Activated naive CD4-positive, alpha-beta T cell treated with anti-CD3 and anti-CD28 coated beads for 36 hours (primary cell): ENCODE measurements at places on chromosomes 1 and 21. TPM values are rescaled to one million over a fixed set of nuclear protein-coding genes. Genes with fewer than 3 reads are reported as not detected.

GRCh38 chr1:201214886-201215285 lies 24.3 kb downstream of the IGFN1 start:
- DNase-seq = no peak

DNA sequence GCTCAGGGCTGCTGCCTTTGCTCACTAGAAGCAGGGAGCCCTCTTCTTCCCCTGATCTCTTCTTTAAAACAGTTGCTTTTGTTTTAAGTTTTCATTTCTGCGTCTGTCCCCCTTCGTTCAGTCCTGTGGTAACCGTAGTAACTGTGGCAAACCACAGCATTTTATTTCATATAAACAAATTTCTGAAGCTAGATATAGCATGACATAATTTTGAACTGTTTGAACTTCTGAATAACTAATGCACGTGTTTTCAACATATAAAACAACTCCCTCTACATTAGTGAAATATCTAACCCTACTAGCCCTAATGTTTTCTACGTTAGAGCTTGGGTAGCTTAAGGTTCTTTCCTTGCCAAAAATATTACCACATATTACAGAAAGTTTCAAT lies 104.6 kb downstream of the DISP1 start:
- DNase-seq = no peak

DNA sequence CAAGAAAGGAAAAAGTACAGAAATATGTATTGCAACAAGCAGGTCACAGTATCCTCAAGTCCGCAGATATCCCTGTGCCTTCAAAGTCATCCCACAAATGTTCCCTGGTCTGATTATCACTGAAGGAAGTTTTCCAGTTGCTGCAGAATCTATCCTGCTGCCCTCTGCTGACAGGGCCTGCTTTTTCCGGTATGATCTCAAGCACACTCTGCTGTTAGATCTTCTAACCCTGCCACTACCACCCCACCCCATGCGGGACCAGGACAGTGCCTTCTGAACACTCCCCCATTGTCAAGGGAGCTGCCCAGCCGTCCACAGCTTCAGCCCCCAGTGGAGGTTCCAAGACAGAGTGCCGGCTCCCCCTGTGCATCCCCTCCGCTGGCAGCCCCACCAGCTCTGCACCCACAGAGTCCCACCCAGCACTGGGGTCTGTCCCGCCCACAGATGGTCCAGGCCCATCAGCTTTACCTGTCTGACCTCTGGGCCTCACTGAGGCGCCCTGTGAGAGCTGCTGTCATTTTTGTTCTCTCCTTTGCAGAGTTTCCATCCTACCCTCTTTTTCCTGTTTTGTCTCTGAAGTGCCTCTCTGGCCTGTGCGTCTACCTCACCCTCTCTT lies 27.9 kb downstream of the FAM163A start:
- DNase-seq = no peak

GRCh38 chr21:45901061-45901690 lies 80.4 kb upstream of the COL6A1 start:
- DNase-seq = no peak

DNA sequence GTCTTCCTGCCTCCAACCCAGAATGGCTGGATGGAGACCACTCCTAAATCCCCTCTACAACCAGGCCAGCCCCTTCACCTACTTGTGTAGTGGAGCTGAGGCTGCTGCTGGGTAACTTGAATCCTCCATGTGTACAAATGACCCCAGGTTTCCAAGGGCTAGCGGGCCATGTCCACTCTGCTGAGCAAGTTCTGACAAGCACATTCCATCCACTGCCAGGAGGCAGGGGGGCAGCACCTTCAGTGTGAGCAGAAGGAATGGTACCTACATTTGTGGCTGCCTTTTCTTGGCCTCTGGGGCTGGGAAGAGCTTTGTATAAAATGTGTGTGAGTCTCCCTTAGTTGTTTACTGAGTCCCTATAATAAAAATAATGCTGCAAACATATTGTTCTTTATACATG lies 14.5 kb downstream of the KIAA0040 start:
- DNase-seq = no peak

GRCh38 chr1:4564051-4564450 lies 90.4 kb upstream of the AJAP1 start:
- DNase-seq = no peak

DNA sequence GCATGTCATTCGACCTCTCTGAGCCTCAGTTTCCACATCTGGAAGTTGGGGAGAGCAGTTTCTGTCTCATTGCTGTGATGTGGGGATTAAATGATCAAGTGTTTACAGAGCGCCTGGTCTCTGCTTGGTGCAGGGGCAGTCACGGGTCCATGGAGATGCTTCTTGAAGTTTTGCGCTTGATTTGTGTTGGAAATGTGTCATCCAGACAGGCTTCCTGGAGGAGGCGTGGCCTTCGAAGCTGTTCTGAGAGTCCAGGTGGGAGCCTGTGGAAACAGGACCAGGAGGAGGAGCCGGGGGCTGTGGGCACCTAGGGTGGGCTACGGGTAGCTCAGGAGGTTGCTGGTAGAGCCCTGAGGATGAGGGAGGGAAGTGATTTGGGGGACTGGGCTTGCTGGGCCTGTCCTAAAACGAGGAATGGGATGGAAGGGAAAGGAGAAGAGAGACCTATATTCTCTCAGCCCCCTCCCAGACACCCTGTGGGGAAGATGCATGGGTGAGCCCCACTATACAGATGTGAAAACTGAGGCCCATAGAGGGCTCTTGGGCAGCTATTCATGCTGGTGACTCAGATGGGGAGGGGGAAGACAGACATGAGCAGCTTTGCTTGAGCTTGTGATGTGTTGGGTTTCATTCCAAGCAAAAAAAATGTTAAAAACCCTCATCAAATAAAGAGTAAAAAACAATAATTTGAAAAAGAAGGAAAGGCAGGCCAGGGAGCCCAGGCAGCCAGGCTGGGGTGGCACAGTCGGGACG lies 107.2 kb upstream of the WNT4 start:
- DNase-seq = no peak

- no peak for DNase-seq
Observed at GRCh38 chr21:44566403-44566802, 7.1 kb upstream of the KRTAP10-4 start.

GRCh38 chr21:35005560-35006224 lies 43.4 kb downstream of the RUNX1 start:
- no peak for DNase-seq

GRCh38 chr1:221200464-221200863 lies 321.2 kb downstream of the HLX start:
- DNase-seq = no peak

- no peak for DNase-seq
Observed at GRCh38 chr1:80629304-80629837, 1171.4 kb upstream of the ADGRL2 start.

DNA sequence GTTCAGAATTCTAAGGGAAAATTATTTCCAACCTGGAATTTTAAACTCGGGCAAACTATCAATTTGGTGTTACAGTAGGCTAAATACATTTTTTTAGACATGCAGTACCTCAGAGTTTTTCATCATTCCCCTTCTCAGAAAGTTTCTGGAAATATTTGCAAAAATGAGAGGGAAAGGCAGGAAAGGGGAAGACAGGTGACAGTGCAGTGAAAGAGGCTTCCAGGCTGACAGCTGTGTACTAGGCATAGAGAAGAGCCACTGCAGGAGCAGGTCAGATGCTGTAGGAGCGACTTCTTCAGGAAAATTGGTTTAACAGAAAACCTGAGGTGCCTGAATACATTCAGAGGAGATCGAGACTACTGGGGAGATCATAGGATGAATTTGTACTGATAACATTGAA lies 19.9 kb downstream of the CERS2 start:
- DNase-seq = no peak

DNA sequence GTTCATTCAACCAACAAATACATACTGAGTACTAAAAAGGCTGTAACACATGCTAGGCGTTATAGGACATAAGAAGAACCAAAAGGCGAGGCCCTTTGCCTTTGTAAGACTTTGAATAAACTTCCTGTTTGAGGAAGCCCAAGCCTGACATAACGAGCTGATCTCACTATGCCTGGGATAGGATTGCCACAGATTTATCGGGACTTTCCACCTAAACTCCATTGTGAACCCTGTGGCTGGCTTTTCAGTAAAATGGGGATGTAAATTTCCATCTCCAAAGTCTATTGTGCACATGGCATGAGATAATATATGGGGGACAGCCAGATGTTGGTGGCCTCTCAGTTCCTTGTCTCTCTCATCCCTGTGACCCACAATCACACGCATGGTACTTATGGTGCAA lies 41.9 kb downstream of the LMO4 start:
- no peak for DNase-seq

The RGS8 gene
- total RNA-seq = not detected
